ENCODE measurements at places on chromosomes 13 and 19.

- DNase-seq: no peak
Observed at GRCh38 chr19:6779206-6779605, 6.7 kb downstream of the VAV1 start.

DNA sequence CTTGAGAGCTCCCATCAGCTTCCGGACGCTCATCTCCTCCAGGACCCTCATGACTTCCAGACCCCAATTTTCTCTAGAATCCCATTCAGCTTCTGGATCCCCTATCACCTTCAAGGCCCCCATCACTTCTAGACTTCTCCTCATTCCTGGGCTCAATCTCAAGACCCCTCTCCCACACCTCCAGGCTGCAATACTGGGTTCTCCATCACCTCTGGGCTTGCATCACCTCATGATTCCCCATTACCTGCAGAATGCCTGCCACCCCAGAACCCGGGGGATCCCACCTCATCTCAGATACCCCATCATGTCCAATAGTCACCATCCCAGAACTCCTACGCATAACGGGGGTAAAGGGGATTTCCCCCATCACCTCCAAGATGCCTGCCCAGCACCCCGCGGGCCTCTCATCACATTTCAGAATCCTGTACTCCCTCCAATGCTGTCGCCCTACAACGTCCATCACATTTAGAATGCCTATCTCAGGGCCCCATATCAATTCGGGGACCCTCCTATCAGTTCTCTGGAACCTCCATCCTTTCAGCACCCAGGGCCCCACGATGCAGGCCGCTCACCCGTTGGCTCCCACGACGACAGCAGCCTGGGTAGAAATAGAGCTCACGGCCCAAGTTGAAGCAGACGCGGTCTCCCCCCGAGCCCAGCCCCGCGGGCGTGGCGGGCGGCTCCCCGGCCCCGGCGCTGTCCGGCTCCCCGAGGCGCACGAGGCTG is 738 bp downstream of the DMWD start:
- DNase-seq: no peak

GRCh38 chr19:10898633-10899032 is 27.3 kb downstream of the CARM1 start:
- DNase-seq: no peak

GRCh38 chr13:59447031-59447430 is 716.7 kb downstream of the DIAPH3 start:
- DNase-seq: no peak

DNA sequence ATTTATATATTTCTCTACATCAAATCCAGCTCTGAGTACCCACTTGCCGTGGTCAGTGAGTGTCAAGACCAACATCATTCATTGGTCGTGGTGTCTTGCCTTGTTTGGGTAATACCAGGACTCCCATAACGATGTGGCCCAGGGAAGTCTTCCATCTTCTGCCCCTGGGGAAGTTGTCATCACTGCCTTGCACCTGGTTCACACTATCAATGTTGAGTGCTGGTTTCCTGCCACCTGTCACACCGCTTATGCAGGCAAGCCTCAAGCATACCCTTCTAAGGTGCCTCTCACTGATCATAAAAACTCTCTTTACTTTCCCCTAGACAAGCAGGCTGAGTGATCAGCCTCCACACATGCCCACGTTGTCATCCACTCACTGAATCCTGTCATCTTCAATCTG is 382.4 kb downstream of the KCTD12 start:
- no peak for DNase-seq
